Erythroblast (primary cell): ENCODE measurements at places on chromosomes 5 and 9.
A peak's percentile ranks its signal among the peaks of the same experiment; 100 is the strongest.

DNA sequence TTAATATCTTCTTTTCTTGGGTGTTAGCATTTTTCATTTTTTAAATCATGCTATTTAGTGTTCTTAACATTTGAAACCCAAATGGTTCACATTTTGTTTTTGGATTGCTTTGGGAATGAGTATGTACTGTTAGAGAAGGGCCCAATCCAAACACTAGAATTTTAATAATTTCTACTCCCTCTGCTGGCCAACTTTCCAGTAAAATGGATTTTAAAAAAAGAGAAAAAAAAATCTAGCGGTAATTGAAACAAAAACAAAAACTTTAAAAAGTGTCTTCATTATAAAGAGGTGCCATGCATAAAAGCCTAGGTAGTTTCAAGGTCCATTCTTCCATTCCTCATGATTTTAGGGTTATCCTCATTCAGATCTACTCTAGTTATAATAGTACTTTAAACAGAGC lies 32.1 kb upstream of the RICTOR start:
- no peak for DNase-seq

DNA sequence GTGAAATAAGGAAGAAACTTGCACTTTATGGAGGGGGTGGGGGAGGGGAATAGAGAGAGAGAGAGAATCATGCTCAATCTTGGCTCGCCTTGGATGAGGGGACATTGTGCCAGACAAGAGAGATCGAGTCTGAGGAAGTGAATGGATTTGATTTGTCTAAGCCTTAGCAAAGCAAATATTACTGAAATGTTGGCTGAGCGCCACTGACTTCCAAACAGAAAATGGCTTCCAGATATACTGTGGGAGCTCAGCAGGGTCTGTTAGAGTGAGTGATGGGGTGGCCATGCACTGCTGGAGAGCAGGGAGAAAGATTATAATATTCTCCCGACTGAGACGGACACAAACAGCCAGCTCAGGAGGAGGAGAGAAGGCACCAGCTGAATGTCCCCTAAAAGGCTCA lies 34.5 kb downstream of the BRINP1 start:
- no peak for DNase-seq

DNA sequence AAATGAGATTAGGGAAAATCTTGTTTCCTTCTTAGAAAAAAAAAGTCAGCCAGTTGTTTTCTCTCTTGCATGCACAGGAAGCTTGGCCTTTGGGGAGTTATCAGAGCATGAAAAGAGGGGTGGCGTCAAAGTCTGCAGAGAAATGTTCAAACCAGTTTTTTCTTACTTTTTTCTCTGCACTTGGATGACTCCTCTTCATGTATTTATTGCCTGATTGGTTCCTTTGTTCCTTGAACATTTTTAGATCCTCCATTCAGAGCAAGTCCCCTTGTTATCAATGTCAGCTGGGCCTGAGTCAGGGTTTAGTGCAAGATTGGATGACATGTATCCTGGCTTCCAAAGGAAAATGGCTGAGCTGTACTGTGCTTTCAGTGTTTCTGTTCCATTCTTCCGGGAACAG lies 392.6 kb upstream of the BRINP1 start:
- DNase-seq: no peak

DNA sequence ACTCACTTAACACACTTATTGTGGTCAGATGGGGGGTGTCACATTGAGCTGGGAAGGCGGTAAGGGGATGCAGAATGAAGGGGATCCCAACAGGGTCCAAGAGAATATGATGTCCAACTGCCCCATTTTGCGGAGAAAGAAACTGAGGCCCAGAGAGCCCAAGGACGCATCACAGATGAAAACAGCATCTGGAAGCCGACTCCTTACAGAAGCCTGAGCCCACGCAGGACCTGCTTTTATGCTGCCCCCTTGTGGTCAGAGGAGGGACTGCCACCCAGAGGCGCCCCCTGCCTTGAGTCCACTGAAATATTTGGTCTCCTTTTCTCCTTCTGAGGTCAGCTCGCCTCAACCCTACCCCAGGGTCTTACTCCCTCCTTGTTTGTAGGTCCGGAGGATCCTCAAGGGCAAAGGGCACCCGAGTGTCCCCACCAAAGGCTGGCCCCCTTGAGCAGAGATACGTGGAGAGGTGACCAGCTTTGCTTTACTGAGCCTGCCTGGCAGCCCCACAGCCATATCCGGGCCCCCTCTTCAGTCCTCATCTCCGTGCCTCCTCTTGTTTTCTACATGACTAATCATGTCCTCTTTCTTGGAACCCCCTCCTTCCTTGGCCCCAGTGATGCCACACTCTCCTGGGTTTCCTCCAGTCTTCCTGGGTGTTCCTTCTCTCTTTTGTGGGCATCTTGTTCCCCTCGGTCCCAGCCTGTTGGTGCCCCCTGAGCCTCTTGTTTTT lies 30.0 kb upstream of the TTLL11 start:
- peak; percentile 79 for DNase-seq

DNA sequence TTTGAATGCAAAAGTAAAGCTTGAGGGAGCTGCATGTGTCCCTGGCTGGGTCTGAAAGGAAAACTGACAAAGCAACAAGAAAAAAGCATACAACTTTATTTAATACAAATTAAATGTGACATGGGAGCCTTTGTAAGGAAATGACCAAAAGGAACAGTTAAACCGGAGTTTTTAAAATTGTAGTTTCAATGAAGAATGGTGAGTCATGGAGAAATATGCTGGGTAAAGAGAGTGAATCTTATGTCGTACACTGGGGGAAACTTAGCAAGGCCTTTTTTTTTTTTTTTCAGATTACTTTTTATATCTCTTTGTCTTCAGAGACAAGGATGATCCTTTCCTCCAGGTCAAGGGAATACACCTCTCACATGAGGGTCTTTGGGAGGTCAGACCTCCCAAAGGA lies 50.1 kb upstream of the FBXL17 start:
- no peak for DNase-seq

DNA sequence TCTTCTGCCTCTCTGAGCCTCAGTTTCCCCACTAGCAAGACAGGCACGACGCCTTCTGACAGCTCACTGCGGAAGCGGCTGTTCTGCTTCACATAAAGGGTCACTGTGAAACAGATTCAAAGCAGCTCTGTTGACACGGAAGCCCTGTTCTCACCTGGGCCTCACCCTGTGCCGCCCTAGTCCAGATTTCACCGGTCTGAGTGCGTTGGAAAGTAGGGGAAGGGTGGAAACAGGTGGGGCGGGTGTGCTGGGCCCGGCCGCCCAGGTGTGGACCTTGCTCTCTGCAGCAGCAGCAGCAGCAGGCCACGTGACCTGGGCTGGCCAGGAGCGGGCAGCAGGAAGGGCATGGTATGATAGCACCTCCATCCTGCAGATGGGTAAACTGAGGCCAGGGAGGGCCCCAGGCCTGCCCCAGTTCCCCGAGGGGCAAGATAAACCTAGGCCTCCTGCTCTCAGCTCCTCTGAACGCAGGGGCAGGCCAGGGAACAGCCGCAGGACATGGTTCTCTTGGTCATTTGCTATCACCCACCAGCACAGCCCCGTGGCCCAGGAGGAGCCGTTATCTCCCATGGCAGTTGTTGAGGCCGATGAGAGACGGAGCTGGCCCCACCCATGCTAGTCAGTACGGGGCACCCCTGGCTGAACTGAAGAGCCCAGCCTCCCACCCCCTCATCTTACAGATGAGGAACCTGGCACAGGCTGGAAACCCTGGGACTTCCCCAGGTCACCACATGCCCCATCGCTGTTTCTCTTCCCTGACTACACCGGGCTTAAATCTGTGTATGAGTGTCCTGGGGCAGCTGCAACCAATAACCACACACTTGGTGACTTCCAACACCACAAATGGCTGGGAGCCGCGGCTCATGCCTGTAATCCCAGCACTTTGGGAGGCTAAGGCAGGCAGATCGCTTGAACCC lies 12.1 kb downstream of the PTGES2 start:
- peak; percentile 98 for DNase-seq

DNA sequence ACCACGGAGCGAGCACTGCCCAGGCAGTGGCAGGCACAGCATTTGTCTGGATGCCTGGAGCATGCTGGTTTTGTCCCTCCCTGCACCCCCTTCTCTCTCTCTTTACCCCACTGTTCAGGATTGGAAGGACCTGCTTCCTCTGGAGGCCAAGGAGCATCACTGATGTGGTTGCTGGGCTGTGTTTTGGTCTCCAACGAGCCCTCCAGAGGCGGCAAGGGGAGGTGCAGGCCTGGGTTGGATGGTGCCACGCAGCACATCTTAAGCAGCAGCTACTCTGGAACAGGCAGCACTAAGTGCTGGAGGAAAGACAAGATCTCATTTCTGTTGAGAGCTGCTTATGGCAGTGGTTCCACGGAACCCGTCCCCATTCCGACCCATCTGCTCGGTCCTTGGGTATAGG lies 139.6 kb downstream of the CMYA5 start:
- DNase-seq: peak; percentile 26

GRCh38 chr9:7592321-7593316 lies 207.0 kb downstream of the DMAC1 start:
- no peak for DNase-seq

DNA sequence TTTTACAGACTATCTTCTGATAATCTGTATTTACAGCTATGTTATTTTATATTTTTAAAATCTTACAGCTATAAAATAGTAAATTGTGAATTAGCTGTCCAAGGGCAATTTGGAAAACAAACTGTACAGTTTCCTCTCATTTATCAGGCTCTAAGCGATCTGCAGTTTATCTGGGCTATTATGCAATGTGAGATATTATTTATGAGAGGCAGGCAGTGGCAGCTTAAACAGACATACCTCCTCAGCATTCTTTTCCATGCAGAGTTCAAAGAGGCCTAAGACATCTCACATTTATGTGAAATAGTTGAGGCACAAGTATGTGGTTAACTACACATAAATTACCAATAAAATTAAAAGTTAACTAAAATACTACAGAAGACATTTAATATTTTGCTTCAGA lies 10.2 kb downstream of the NIPSNAP3B start:
- DNase-seq: no peak

GRCh38 chr9:33106372-33106771 lies 29.9 kb upstream of the SMU1 start:
- DNase-seq: no peak

- DNase-seq: no peak
Measured at GRCh38 chr5:31948006-31948405, 226.1 kb downstream of the GOLPH3 start.

GRCh38 chr9:121390372-121390771 lies 20.3 kb upstream of the STOM start:
- DNase-seq: no peak
